LoVo (cell line): ENCODE measurements at places on chromosomes 3 and 15.
A peak's percentile ranks its signal among the peaks of the same experiment; 100 is the strongest.

DNA sequence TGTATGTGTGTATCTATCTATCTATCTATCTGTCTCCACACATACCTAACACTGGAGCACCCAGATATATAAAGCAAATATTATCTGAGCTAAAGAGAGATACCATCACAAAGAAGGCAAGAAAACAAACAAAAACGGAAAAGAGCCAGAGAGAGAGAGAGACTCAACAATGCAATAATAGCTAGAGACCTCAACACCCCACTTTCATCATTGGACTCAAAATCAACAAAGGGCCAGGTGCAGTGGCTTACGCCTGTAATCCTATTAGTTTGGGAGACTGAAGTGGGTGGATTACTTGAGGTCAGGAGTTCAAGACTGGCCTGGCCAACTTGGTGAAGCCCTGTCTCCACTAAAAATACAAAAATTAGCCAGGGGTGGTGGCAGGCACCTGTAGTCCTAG is 23.4 kb downstream of the NCBP2 start:
- no peak for DNase-seq

GRCh38 chr3:89373434-89373833 is 266.0 kb downstream of the EPHA3 start:
- no peak for DNase-seq

GRCh38 chr3:54322354-54322753 is 200.0 kb downstream of the CACNA2D3 start:
- no peak for DNase-seq

DNA sequence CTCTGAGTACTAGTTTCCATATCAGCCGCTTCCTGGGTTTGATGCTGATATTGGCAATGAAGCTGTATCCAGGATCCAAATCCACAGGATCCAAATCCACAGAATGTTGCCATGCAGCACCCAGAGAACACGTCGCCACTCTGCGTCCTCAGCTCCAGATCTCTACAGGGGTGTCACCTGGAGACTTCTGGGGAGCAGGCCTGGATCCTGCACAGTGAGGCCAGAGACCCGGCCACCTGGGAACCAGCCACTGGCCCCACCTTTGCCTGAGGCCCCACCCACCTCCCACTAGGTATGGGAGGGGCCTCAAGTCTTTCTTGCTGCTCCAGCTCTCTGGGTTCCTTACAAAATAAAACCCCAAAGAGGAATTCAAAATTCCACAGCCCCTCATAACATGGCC is 123.9 kb downstream of the LRRK1 start:
- DNase-seq: no peak

GRCh38 chr3:108106031-108106430 is 15.2 kb upstream of the CD47 start:
- no peak for DNase-seq

DNA sequence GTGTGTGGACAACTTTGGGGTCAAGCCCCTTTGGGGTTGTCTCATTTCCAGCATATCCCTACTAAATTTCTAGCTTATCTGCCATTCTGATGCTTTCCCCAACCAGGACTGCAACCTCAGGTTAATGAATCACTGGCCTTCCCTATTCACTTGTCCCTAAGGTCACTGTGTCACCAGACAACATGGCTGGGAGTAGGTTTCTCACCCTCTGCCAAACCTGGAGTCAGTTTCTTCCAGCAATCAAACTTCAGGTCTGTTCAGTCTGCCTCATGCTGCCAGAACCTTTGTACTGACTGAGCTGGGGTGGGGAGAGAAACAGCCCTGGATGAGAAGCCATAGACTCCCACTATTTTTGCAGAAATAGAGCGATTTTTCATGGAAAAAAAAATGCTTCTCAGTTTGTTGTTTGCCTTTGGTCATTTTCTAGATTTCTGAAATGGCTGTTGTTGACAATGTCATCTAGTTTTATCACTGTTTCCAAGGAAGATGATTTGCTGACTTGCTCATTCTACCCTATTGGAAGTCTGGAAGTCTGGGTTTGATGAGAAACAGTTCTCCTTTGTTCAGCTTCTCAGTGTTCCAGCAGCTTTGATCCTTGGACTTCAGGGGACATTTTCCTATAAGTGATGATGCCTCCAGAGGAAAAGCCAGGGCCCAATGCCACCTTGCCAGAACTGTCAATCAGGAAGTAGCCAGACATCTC is 74.8 kb upstream of the IL12A start:
- DNase-seq: no peak

DNA sequence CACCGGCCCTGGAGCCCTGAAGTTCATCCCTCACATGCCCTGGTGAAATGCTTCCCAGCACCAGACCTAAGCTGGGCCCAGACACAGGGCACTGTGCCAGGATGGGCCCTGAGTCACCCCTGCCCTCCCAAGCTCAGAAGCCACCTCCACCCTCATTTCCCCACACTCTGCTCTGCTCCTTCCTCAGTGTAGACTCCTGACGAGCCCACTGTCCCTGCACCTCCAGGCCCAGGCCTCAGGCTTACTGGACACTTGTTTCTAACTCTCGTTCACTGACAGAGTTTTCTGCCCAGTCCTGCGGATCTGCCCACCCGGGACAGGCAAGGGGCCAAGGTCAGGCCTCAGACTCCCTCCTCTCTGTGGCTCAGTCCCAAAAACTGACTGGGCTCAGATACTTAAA is 112.6 kb upstream of the RNF7 start:
- peak; percentile 16 for DNase-seq

GRCh38 chr3:149670742-149671492 is 13.1 kb upstream of the WWTR1 start:
- DNase-seq: no peak

GRCh38 chr15:66858423-66859207 is 156.6 kb downstream of the SMAD6 start:
- DNase-seq: no peak

DNA sequence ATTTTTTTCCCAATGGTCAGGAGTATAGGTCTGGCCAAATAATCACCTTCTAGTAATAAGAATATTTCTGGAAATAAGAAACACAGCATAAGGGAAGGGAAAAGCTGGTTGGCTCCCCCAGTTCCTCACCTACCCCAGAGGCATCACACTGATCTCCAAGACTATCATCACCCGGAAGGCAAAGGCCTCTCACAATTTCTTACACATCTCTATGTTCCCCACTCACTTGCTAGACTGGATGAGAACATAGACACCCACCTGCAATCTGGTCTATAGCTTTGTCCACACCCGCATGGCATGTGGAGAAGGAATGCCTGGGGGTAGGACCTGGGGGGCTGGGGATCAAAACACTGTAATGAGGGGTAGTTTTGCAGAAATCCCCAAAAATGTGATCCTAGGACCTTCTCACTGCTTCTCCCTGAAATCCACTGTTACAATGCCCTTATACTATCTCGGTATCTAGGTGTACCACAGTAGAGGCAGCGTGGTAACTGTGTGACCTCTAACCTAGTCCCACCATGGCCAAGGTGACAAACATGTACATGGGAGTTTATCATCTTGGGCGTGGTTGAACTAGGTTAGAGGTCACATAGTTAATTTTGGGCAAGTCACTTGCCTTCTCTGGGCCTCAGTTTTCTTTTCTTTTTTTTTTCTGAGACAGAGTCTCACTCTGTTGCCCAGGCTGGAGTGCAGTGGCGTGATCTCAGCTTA is 29.5 kb upstream of the NRROS start:
- DNase-seq: peak; percentile 25

GRCh38 chr15:63474810-63475316 is 29.5 kb upstream of the USP3 start:
- DNase-seq: no peak

- no peak for DNase-seq
Measured at GRCh38 chr3:178181784-178182183, 354.5 kb upstream of the KCNMB2 start.

- DNase-seq: peak; percentile 39
Measured at GRCh38 chr3:44000586-44000985, 241.1 kb upstream of the TOPAZ1 start.

- DNase-seq: no peak
Measured at GRCh38 chr3:20091331-20092047, 51.2 kb downstream of the KAT2B start.

DNA sequence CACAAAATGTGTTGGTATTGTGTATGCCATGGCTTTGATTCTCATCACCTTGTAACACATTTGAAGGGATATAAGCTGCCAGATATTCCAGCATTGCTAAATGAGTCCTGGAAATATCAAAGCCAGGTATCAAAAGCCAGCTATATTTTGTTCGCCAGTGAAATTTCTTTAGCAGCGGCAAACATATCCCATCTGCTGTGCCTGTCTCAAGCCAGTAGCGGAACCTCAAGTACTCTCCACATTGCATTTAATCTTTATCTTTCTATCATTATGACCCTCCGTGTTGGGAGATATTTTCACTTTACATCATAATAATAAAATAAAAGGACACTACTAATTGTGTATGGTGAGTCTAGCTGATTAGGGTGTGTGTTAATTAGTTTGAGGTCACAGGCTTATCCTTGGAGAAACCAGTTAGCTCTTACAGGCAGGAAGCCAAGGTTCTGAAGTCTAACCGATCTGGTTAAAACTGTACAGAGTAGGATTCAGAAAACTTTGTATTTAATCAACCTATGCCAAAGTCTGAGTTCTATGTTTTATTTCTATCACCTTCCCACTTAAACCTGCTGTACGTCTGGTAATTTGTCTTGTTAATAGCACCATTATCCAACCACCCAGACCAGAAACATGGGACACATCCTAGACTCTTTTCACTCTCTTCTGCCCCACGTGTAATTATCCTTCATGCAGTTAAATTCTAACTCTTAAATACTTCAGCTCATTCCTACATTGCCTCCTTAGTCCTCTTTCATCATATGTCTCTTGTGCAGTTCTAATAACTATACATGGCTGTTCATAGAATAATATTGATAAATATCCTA is 14.5 kb downstream of the TIPARP start:
- DNase-seq: no peak

- DNase-seq: no peak
Measured at GRCh38 chr3:42529468-42529867, 27.0 kb downstream of the VIPR1 start.

GRCh38 chr15:74906450-74907162 is at the start of gene FAM219B:
Gene FAM219B, minus strand, starts transcription at chr15:74906851. Its CDS starts 51 bp downstream, at chr15:74906800.
- DNase-seq: peak; percentile 96

- peak; percentile 64 for DNase-seq
Measured at GRCh38 chr3:30344288-30344687, 262.1 kb upstream of the TGFBR2 start.

GRCh38 chr3:186760141-186760833 is 23.1 kb upstream of the EIF4A2 start:
- DNase-seq: peak; percentile 57

DNA sequence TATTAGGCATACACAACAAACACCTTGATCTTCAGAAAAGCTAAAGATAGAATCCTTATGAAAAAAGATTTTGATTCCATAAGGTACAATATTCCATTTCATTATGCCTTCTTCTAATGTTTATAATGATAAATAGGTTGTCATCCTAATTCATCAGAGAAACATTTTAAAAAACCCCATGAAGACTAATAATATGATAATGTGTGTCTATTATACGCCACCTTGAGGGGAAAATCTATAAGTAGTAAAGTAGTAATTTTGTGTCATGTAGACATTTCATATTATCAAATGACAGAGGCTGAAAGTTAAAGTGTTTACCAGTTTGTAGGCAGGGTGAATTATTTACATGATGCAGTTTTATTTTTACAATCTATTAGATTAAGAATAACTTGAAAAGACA is 524.3 kb downstream of the GBE1 start:
- no peak for DNase-seq

GRCh38 chr3:197027896-197028727 is 1.5 kb downstream of the MELTF start:
- DNase-seq: no peak

- DNase-seq: no peak
Measured at GRCh38 chr3:161454615-161455014, 42.0 kb upstream of the OTOL1 start.

DNA sequence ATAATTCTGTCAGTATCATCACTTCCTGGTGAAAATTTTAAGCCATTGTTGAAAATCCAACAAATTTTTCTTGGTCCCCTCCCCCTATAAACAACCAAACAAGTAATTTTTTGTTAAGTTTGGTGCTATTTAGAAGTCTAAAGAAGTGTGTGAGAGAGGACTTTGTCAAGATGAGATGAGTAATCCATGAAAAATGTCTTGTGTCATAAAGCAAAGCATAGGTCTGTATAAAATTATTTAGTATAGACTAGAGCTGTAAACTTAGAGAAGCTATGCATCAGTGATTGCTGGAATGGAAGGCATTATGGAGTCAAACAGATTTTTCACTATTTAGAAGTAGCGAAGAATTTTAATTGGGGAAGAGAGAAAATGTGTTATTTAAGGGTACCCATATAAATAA is 31.4 kb downstream of the MAPK6 start:
- peak; percentile 34 for DNase-seq

DNA sequence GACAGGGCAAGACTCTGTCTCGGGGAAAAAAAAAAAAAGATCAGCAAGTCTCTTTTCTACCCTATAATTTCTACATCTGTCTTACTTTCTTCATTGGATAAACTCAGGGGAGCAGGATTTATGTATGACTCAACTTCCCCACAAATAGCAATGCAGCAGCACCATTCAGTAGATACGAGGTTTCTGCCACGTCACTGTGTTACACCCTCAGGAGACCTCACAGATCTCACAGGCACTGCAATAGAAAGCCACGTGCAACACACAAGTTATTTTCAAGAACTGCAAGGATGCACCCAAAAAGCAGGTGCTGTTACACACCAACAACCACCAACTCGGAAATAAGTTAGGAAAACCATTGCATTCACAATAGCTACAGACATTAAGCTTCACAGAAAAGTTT is 30.2 kb downstream of the TSPAN3 start:
- no peak for DNase-seq

DNA sequence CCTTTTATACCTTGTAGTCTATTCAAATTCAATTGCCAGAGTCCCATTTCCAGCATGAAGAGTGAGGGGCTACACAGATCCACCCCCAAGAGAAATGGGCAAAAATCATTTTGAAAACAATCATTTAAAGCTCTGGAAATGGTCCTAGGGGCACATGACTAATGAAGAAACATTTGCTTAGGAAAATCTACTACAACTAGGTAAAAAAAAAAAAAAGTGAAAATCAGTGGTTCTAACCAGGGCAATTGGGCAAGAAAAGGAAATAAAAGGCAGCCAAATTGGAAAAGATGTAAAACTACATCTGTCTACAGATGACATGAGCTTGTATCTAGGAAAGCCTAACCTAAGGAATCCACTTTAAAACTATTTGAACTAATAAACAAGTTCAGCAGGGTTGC is 9.4 kb downstream of the IMPG2 start:
- DNase-seq: no peak

DNA sequence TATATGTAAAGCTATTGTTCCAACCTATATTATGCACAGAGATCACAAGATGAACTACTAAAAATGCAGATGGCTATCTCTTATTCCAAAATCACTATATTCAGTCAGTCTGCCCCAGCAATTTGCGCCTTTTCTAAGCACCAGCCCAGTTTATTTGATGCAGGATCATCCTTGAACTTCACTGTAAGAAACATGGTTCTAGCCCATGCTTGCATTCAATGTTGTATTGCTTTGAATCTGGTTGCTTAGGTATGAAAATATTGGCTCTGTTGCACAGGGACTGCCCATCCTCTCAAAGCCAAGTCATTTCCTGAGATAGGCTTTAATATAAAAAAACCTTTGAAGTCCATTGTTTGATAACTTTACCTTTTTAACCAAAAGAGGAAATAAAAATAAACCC is 170.5 kb upstream of the LRIG1 start:
- no peak for DNase-seq

GRCh38 chr15:86121568-86122225 is 42.0 kb downstream of the AGBL1 start:
- no peak for DNase-seq
